ENCODE measurements at places on chromosomes 3 and 15.

- DNase-seq, result no peak
Measured at GRCh38 chr15:57506422-57506821, 85.3 kb upstream of the MYZAP start.

DNA sequence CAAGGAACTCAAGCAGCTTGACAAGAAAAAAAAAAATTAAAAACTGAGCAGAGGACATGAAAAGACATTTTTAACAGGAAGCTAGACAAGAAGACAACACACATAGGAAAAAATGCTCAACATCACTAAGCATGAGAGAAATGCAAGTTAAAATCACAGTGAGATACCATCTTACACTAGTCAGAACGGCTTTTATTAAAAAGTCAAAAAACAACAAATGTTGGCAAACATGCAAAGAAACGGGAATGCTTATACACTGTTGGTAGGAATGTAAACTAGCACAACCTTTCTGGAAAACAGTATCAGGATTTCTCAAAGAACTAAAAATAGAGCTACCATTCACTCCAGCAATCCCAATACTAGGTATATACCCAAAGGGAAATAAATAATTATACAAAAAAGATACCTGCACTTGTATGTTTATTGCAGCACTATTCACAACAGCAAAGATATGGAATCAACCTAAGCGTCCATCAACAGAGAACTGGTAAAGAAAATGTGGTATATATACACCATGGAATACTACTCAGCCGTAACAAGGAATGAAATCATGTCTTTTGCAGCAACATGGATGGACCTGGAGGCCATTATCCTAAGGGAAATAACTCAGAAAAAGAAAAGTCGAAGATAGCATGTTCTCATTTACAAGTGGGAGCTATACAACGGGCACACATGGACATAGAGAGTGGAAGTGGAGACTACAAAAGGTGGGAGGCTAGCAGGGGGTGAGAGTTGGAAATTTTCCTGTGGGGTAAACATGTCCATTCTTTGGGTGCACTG is 5.2 kb downstream of the GOLIM4 start:
- DNase-seq, result no peak

- no peak for DNase-seq
Measured at GRCh38 chr3:46112296-46112695, 85.0 kb upstream of the XCR1 start.

GRCh38 chr15:101390462-101390861 is 95.4 kb upstream of the SNRPA1 start:
- no peak for DNase-seq

- DNase-seq, result no peak
Measured at GRCh38 chr3:119731560-119732343, 28.9 kb downstream of the CFAP91 start.

DNA sequence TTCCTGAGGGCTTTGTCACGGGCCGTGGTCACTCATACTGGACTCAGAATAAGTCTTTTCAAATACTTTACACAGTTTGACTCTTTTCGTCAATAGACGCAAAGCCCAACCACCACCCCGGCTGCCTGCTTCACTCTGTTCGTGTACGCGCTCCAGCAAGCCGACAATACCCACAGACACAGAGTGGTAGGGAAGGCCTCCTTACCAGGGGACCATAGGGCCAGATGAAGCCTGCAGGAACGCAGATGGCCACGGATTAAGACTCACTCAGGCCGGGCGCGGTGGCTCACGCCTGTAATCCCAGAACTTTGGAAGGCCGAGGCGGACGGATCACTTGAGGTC is 29.7 kb downstream of the EFCAB12 start:
- peak; percentile 23 for DNase-seq

GRCh38 chr3:35262406-35262805 is 376.9 kb upstream of the ARPP21 start:
- DNase-seq, result no peak

- peak; percentile 66 for DNase-seq
Measured at GRCh38 chr3:50242851-50243542, 7.0 kb downstream of the GNAI2 start.

DNA sequence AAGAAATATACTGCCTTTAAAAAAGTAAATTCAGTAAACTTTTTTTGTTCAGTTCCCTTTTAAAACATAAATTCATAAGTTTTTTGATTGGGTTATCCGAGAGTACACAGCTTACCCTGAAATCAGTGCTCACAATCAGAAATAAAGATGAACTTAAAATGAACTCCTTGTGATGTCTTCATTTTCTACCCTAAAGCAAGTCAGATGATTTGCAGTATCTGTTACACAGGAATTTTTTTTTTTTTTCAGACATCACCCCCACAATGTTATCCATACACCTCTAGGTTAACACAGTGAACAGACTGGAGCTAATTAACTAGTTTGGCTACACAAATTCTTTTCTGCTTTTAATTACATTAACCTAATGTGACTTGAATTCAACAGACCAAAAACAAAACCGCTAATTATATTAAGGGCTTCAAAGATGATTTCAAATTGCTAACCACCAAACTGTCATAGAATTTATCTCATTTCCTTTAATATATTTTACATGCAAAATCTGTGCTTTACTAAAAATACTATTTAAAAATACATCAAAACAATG is 1042.0 kb downstream of the ROBO1 start:
- no peak for DNase-seq

DNA sequence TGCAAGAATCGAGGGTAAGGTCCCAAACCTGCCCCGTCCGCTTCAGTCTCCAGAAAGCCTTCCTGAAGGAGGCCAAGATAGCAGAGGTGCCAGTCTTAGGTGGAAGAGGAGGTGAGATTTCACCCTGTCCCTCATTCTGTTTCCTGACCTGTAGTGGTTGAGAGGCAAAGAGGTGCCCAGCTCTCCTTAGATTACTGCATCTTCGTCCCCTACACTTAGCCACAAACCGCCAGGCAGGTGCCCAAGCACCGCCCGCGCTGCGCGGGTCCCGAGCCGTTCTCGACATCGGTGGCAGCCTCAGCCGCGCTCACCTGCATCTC is 23.8 kb upstream of the POLG start:
- no peak for DNase-seq

- no peak for DNase-seq
Measured at GRCh38 chr3:39513791-39514369, 46.4 kb downstream of the MOBP start.

- DNase-seq, result no peak
Measured at GRCh38 chr3:13424141-13424844, 4.2 kb upstream of the NUP210 start.

GRCh38 chr15:60384526-60385126 is 13.2 kb downstream of the ANXA2 start:
- no peak for DNase-seq

GRCh38 chr15:51186181-51186705 is 91.5 kb upstream of the TNFAIP8L3 start:
- no peak for DNase-seq

DNA sequence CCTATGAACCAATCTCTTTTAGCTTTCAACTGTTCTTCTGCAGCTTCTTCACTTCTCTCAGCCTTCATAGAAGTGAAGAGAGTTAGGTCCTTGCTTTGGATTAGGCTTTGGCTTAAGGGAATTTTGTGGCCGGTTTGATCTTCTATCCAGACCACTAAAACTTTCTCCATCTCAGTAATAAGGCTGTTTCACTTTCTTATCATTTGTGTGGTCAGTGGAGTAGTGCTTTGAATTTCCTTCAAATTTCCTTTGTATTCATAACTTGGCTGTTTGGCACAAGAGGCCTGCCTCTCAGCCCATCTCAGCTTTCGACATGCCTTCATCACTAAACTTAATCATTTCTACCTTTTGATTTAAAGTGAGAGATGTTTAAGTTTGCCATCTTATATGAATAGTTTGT is 21.7 kb downstream of the DZIP1L start:
- DNase-seq, result no peak

DNA sequence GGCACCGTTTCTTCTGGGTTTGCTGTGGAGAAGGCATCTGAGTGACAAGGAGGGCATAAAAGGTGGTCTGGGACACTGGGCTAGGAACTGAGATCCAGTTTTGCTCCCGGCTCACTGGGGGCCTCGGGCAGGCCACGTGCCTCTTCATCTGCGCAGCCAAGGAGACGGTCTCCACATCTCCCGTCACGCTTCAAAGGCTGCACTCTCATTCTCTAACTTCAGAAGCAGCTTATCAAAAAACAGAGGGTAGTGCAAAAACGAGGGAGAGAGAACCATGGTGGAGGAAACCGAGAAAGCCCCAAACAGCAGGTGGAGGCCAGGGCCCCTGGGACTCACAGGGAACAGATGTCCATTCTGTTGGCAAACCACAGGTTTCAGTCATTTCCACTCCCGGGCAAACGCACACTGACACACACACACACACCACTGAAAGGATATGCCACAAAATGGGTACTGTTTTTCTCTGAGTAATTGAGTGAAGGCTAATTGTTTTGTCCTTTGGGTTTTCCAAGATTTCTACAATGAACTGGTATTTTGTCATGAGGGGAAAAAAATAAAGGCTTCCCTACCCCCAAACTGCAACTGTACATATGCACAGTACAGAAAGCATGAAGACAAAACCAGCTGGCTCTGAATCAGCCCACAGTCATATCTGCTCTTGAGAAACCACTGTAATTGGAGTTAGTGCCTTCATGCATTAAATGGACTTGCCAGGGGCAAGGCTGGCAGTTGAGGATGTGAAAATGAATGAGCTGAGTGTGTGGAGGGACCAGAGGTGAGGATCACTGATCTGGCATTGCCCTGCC is 71.9 kb downstream of the MGLL start:
- DNase-seq, result peak; percentile 26

GRCh38 chr3:126372413-126373145 is 15.4 kb upstream of the KLF15 start:
- DNase-seq, result no peak

DNA sequence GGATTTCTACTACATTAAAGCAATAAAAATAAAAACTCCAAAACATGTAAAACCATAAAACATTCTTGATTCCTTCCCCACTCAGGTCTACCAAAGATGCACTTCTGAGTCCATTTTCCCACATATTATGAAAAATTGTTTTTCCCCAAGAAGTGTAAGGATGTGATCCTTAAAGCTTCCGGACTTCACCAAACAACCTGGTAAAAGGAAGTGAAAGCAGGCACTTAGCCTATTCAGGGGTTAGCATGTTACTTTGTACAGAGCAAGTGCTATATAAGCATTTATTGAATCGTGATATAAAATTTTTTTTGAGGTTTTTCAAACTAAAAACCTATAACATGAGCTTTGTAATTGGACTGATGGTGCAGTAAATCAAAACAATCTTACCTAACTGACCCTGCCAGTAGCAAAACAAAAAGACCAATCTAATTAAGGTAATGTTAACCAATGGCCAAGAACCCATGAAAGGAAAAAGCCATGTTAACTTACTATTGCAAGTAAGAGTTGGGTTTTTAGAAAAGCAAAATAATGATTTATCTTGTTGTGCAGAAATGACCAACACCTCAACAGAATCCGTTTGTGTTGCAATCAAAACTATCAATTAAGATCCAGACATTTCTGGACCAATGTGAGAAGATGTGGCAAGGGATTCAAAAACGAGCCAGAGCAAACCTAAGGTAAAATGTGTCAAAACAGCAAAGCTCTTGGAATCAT is 1.8 kb downstream of the SETD2 start:
- DNase-seq, result no peak

DNA sequence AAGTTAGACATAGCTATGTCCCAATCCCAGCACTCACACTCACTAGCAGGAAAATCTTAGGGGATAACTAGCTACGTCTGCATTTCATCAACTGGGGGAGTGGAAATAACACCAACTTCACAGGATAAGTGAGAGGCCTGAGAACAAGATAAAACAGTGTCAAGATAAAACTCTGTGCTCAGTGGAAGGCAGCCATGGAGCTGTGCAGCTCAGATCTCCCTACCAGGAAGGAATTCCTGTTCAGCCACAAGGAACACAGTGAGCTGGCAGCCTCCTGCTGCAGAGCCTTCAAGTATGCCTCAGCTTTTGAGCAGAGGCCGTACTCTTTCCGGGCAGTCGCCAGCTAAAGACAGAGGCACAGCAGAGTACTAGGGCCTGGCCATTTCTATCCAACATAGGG is 115.8 kb upstream of the TOPAZ1 start:
- no peak for DNase-seq

DNA sequence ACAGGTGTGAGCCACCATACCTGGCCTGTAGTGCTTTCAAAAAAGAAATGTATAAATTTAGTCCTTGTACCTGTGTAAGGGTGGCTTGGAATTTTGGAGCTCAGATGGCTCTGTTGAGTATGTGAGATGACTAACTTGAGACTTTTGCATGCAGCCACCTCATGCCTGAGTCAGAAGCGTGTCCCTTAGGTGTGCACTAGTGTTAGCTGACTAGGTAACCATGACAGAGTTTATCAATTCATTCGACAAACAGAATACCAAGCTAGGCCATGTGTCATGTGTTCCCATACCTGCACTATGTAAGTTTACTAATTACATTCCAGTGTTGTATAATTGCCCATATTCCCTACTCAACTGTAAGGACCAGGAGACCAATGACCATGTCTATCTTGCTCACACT is 4.0 kb upstream of the ZNF639 start:
- DNase-seq, result no peak

DNA sequence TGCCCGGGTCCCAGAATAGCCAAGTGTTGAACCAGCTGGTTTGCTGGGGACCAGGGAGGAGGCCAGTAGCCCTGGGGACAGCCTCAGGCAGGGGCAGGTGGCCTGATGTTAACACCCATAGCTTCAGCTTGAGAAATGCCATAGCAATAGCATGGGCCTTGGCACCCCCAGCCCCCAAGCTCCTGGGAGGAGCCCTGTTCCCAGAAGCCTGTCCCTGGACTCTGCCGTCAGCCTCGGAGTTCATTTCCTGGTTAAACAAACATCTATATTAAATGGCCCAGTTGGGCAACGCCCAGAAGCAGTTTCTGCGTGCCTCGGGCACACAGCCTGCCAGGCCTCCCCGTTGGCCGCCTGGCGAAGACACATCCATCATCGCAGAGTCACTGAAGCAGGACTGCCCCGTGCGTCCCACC is 58.2 kb downstream of the FGD5 start:
- DNase-seq, result no peak

DNA sequence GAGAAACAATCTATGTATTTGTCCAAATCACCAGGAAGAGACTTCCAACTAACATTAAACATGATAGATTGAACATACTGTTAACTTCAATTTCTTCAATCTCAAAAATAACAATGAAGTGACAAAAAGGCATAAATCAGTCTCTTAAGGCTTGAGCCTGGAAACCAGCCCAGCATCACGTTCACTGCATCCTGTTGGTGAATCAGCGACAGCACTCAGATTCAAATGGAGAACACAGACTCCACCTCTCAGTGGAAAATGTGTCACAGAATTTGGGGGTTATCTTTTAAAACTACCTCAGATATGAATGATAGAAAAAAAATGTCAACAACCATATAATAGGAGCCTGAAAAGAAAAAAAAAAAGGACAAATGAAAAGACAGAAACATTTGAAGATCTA is 212.0 kb downstream of the MINAR1 start:
- DNase-seq, result peak; percentile 16

GRCh38 chr3:64668582-64669510 is 19.0 kb downstream of the ADAMTS9 start:
- no peak for DNase-seq

- DNase-seq, result no peak
Measured at GRCh38 chr15:93302080-93302765, 213.2 kb upstream of the RGMA start.

- DNase-seq, result no peak
Measured at GRCh38 chr15:25582886-25583285, 144.1 kb upstream of the UBE3A start.

All from stimulated activated naive CD8-positive, alpha-beta T cell treated with anti-CD3 and anti-CD28 coated beads, Interleukin-15, Interleukin-2, amounts not matched to agents 100 U/mL and 50 U/mL, for 24 hours (primary cell).